ENCODE measurements at places on chromosomes 2 and 18.
A peak's percentile ranks its signal among the peaks of the same experiment; 100 is the strongest.

GRCh38 chr2:72077702-72078169 is 69.9 kb downstream of the CYP26B1 start:
- DNase-seq: no peak

DNA sequence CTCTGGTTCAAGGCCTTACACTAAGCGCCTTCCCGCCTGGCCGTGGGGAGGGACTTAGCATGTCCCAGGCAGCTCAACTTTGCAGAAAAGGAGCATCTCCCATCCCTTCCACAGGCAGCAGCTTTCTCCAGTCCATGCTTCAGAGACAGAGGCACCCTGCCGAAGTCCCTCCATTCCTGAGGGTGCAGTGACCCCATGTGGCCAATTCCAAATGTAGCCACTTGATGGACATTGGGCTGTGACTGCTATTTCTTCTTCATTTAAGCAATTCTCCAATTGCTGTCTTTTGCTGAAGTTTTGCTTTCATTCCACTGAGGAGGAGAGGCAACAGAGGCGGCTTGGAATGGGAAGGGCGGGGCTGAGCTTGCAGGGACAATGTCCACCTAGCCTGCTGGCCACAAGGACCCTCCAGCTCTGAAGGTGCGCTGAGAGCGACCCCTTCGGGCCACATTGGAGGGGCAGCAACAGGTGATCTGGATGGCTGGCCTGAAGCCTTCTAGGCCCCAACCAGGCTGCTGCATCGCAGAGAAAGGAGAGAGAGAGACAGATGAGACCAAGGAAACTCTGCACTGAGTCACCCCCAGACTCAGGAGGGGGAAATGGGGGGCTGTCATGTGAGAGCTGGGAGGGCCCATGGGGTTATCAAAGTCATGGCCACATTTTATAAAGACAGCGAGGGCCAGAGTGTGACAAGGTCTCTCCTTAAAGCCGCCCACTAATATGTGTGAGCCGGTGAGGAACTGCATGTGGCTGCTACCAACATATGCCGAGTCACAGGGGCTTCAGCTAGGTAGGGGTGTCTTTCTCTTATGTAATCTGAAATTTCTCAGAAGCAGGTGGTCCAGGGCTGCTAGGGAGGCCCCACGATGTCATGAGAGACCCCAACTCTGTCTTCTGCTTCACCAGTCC is 61.3 kb downstream of the LONRF2 start:
- DNase-seq: no peak

DNA sequence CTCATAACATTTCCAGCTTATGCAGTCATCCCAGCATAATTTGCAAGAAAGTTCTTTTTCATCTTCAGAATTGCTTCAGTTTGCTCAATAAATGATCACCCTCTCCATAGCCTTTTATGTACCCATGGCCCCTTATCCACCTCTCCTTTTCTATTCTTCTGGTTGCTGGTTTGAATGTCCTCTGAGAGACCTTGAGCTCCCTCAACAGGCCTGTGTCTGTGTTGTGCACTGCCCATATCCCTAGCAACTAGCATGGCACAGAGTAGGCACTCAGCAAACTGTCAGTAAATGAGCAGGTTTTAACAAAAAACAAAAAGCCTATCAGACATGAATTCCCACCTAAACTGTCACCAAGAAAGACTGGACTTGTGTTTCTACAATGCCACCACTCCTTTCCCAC is 160.5 kb downstream of the AKAIN1 start:
- no peak for DNase-seq

GRCh38 chr18:69230204-69230603 is 170.5 kb upstream of the DOK6 start:
- no peak for DNase-seq

GRCh38 chr2:100749771-100750542 is 70.0 kb upstream of the NPAS2 start:
- DNase-seq: no peak

DNA sequence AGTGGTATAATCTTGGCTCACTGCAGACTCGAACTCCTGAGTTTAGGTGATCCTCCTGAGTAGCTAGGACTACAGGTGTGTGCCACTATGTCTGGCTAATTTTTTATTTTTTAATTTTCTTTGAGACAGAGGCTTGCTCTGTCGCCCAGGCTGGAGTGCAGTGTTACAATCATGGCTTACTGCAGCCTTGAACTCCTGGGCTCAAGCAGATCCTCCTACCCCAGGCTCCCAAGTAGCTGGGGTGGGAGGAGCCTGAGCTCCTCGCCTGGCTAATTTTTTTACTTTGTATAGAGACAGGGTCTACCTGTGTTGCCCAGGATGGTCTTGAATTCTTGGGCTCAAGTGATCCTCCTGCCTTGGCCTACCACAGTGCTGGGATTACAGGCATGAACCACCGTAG is 62.5 kb downstream of the BABAM2 start:
- no peak for DNase-seq

DNA sequence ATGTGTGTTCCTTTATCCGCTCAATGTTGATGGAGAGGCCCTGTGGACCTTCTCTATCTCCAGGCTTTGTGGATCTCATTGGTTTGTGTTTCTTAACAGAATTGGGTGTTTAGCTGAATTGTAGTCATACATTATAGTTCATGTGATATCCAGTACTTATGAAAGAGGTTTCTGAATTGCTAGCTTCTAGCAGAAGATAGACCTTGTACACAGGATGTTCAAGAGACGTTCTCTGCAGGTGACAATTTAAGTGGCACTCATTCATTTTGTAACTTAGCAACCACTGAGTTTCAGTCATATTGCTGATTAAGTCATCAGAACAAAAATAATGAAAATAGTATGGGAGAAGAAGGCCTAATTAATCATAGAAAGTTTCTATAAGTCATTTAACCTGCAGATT is 279.2 kb downstream of the ALPK2 start:
- DNase-seq: no peak

DNA sequence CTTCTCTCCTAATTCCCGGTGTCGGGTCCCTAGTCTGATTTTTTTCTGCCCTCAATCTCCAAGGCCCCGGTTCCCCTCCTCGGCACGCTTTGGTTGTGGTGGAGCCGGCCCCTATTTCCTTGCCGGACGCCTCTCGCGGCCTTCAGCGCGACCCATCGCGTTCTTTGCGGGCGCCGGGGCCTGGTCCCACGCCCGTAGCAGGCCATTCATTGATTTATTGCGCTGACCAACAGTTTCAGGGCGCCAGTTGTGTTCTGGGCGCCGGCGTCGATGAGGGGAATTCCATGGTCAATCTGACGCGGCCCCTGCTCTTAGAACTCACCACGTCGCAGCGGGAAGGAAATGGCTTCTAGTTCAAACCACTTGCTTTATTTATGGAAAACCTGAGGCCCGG is 396 bp downstream of the CNOT9 start:
- DNase-seq: peak; percentile 43

GRCh38 chr18:28511413-28511821 is 334.5 kb upstream of the CDH2 start:
- DNase-seq: no peak

GRCh38 chr2:72111061-72111460 is 36.6 kb downstream of the CYP26B1 start:
- DNase-seq: no peak

DNA sequence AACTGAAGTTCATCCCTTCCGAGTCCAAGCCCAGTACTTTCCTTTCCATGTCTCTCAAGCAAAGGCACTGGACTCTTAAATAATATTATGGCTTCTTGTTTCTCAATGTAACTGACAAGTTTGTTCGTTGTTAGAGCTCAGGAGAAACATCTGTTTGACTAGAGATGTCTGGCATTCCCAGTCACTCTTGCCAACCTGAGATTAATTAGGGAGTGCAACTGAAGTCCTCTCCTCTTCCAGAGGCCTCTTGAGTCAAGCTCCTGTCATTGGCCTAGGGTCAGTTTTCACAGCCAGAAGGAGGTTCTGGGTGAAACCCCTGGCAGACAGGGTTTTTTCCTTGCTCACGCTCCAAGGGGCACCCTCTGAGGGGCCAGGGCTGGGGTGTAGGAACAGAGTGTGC is 196.1 kb downstream of the AGPS start:
- DNase-seq: no peak

GRCh38 chr18:26777351-26778053 is 88.0 kb downstream of the AQP4 start:
- DNase-seq: no peak

DNA sequence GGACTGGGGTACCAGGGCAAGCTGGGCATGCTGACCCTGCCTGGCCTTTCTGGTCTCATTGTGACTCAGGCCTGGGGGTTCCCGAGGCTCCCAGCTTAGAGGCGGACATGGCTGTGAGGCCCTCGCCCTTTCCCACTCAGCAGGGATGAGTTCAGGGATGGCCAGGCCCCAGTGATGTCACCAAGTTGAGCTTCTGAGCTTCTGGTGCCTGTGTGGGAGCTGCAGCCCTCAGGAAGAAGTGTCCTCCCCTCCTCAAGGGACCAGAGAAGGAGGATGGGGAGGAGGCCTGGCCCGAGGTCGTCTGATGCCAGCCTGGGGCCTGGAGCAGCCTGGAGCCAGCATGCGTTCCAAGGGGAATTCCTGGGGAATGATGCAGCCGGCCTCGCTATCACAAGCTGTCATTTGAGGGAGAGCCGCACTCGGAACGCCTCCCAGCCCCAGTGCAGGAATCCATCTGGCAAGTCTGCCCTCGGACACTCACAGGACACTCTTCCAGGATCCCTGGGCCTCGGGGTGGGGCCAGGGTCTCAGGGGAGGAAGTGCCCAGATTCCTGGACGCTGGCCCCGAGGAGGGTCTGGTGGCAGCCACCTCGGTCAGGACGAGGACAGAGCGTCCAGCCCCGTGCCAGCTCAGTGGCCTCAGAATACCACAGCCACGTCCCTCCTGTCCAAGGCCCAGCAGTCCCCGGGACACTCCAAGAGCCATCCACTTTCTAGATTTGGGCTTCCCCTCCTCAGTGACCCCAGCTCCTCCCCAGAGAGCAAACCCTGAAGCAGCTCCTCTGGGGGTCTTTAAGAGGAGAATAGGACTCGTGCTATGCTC is 61.2 kb upstream of the GPC1 start:
- DNase-seq: no peak

DNA sequence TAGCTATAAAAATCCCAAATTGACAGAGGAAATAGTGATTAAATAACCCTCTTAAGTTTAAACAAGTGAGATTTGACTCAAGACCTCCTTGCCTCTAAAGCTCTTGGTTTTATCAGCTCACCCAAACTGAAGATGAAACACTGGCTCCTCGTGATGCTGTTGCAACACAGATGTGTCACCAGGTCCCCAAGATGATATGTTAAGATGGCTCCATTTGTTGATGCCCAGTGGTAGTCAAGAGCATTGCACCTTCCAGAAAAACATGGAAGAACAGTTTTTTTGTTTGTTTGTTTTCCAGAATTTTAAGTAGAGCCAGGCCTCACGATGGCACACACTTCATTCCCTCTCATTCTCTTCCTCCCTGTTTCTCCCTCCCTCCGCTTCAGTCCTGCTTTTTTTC is 399.8 kb downstream of the TXNL1 start:
- no peak for DNase-seq

- no peak for DNase-seq
Measured at GRCh38 chr2:41768310-41768709, 279.5 kb upstream of the PKDCC start.

GRCh38 chr18:42182728-42183700 is 228.0 kb downstream of the PIK3C3 start:
- DNase-seq: no peak

DNA sequence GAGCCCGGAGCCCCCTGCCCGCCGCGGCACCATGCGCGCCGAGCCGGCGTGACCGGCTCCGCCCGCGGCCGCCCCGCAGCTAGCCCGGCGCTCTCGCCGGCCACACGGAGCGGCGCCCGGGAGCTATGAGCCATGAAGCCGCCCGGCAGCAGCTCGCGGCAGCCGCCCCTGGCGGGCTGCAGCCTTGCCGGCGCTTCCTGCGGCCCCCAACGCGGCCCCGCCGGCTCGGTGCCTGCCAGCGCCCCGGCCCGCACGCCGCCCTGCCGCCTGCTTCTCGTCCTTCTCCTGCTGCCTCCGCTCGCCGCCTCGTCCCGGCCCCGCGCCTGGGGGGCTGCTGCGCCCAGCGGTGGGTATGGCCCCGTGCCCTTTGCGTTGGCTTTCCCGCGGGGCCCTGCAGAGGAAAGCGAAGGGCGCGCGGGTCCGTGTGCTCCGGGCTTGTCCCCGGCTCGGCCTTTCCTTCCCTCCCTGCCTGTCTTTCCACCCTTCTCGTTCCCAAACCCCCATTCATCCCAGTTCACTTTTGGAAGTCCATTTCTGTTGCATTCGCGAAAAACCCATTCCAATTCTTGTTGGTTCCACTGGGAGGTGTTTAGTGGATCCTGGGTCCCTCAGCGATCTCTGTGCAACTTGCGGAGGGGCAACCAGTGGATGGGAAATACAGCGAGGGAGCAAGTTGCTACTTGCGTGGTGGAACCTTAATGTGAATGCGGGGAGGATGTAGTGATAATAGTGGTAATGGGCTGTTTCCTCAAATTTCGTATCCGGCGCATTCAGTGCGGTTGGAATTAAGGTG is 599 bp downstream of the ADAM23 start:
- DNase-seq: no peak

DNA sequence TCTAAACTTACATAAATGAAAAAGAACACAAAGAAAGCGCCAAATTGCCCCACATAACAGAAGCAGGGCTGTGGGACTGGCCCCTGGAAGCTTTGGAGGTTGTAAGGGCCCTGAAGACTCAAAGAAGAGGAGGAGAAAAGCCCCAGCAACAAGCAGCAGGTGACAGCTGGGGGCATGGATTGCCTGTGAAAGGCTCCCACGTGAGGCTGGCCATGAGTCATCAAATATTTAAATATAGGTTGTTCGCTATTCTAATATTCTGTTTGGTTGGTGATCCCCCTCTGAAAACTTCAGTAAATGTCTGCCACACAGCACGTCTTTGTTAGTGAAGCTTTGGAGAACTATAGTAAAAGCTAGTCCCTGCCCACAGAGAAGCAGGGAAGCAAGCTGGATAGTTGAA is 132.4 kb downstream of the MREG start:
- no peak for DNase-seq

GRCh38 chr2:144405982-144406788 is 113.7 kb downstream of the ZEB2 start:
- DNase-seq: no peak

DNA sequence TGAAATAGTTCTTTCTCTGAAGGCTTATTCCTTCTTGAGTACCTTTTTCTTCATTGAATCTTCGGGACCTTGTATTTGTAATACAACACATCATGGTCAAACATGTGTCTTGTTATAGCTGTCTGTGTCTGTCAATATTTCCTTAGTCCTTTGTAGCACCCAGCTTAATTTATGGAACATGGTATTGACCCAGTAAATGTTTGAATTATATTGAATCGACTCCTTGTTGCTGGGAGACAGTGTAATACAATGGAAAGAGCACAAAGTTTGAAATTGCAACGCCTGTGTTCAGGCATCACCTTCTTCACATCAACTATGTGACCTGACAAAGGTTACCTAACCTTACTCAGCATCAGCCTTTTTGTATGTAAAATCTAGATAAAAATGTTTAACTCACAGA is 267.2 kb upstream of the CYRIA start:
- no peak for DNase-seq

DNA sequence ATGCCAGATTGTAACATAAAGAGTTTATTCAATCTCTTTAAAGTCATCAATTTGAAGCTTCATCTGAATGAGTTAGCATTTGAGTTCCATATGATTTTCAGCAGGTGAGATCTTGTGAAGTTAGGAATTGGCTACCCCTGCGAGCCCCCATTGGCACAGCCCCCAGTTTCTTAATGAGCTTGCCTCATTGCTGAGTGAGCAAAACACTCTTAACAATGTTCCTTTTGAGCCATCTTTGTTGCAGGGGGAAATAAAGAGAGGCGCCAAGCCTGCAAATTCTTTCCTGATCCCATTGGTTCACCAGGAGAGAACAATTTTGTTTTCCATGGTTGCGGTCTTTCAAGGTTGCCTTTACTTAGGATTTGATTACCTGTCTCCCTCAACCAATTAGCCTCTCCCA is 18.7 kb downstream of the DPP10 start:
- no peak for DNase-seq
